HCT116 (cell line): ENCODE measurements at places on chromosomes 2 and 18. TPM values are rescaled to one million over a fixed set of nuclear protein-coding genes. Genes with fewer than 3 reads are reported as not detected.

Gene KCNG2
- not detected for total RNA-seq

DNA sequence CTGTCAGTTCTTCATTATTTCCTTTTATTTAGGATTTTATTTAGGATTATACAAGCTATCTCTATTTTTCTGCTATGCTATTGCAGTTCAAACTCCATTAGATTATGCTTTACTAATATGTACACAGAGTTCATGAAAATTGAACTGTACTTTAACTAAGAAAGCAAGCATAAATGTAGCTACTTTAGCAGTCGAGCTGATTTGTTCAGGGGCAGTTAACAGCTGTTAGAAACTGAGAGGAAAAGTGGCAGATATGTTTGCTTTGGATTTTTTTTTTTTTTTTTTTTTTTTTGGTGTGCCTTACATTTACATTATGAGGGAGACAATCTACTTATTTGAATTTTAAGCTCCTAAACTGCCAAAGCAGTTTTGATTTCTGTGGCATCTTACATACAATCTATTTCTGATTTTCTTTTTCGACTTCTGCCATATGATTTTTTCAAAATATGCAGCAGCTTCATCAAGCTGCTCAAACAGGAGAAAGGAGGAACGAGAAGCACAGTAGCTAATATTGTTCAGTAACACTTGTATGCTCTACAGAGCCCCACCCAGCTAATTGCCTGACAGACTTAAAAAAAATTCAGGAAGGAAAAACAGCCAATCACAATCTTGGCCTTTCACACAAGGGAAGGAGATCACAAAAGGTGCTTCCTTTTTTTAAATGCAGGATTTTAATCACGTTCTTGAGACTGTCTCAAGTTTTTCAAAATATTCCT, 233.4 kb upstream of the SIX3 start:
- no peaks in the 10 kb centered on the region for H3K27me3 ChIP-seq
- no peak overlapping the region for H3K4me3 ChIP-seq
- no peaks in the 10 kb centered on the region for H3K36me3 ChIP-seq
- H3K4me1 ChIP-seq, result no peaks in the 10 kb centered on the region
- DNase-seq, result no peak

DNA sequence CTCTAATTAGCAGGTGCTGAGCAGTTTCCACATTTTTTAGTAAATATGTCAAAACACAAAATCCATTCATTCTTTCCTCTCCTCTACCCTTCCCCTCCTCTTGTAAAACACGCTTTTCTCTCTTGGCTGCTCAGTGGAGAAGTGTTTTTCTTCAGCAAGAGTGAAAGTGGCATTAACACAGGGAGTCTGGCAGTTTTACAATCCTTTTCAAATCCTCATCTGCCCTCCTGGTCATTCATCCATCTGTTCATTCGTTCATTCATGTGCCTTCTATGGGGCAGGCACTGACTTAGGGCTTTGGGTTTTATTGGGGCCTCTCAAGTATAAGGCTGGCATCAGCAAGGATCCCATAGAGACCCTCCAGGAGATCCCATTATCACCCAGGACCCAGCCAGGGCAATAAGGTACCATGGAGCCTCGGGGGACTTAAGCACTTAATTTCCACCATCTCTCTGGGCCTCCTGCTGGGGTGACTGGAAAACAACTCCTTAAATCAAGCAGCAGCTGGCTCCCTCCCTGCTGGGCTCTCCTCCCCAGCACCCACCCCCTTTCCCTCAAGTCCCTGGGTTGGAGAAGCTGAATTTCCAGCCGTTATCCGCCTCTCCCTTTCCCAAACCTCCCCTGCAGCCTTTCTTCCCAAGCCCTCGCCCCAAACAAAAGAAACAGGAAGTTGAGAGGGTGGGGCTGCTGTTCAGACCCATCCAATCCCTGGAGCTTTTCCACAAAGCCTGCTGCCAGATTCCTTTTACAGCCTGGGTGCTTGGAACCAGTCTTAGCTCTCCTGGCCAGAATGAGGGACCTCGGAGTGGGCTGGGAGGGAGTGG, 32.6 kb downstream of the MARCHF4 start:
- H3K4me1 ChIP-seq, result no peaks in the 10 kb centered on the region
- H3K4me3 ChIP-seq, result no peak overlapping the region
- peaks cover 14% of the 10 kb centered on the region; the same call in 1 of the 2 replicates for H3K27me3 ChIP-seq
- no peak overlapping the region for H3K27ac ChIP-seq

GRCh38 chr2:136327162-136327852, 209.4 kb upstream of the CXCR4 start:
- H3K36me3 ChIP-seq, result no peaks in the 10 kb centered on the region
- peaks cover 6% of the 10 kb centered on the region for H3K4me1 ChIP-seq
- H3K4me3 ChIP-seq, result no peak overlapping the region
- H3K27ac ChIP-seq, result no peak overlapping the region
- no peak for DNase-seq
- no peaks in the 10 kb centered on the region; the same call in 1 of the 2 replicates for H3K27me3 ChIP-seq

Gene CD28
- total RNA-seq, result 0.37 TPM

Gene ITGA6
- total RNA-seq, result 93.1 TPM

DNA sequence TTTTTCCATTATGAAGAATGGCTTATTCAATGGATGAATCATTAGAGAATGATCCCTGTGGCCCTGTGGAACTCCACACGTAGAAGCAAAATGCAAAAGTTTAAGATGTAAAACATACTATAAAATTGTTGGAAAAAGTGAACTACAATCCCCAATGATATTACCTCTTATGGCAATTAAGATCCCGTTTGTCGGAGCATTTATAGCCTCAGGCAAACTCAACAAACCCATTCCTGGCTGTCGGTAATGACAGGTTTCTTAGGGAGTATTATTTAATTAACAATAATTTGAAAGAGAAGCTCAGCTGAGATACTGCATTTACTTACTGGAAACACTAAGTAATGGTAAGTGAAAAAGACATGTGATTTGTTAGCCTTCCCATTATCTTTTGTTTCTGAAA, 138.3 kb downstream of the CDH20 start:
- H3K27ac ChIP-seq, result no peak overlapping the region
- H3K27me3 ChIP-seq, result peaks cover 62% of the 10 kb centered on the region

GRCh38 chr2:197130318-197130717, 180.3 kb downstream of the ANKRD44 start:
- no peak overlapping the region for H3K4me3 ChIP-seq
- H3K27ac ChIP-seq, result no peak overlapping the region
- no peaks in the 10 kb centered on the region for H3K36me3 ChIP-seq
- no peaks in the 10 kb centered on the region for H3K27me3 ChIP-seq
